AG09309 (cell line): ENCODE measurements at places on chromosomes 2 and 18.

DNA sequence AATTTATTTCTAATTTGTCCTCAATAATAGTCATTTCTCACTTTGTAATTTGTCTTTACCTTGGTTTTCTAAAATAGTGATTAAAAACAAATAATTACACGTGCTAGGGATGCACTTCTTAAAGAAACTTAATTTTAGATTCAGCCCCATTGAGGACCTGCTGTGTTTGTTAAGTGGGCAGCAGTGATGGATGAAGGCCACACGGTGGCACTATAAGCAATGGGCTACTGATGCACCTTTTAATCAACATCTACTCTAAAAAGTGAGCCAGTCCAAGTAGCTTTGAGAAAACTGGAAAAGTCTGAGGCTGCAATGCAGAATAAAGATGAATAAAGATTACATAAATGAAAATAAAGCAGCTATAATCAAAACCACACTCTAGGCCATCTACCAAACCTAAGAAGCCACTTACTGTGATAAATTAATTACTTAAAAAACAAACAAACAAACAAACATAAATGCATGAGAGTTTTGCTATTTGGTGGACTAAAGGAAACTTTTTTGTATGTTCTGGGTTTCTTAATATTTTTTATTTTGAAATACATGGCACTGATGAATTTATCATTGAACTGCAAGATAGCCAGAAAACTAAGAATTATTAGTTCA, 89.3 kb downstream of the PDE11A start:
- DNase-seq = no peak

DNA sequence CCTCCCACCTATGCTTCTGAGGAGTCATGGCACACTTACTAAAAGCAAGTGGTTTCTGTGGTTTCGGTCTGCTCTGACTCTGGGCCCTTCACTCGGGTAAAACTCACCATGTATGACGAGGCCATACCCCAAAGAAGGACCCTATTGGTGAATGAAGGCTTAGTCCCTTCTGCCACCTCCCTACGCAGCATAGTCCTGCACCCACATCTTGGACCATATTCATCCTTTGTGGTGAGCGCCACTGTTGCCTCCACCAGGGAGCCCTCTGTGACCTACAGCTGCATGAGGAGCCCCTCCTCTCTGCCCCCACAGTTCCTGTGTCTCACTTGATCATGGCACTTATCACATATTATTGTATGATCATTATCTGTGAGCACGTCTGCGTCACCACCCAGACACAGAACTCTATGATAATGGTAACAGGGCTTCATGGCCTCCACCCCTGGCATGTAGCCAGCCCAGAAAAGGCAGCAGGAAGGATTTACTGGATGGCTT, 113.3 kb downstream of the TFCP2L1 start:
- DNase-seq = no peak

DNA sequence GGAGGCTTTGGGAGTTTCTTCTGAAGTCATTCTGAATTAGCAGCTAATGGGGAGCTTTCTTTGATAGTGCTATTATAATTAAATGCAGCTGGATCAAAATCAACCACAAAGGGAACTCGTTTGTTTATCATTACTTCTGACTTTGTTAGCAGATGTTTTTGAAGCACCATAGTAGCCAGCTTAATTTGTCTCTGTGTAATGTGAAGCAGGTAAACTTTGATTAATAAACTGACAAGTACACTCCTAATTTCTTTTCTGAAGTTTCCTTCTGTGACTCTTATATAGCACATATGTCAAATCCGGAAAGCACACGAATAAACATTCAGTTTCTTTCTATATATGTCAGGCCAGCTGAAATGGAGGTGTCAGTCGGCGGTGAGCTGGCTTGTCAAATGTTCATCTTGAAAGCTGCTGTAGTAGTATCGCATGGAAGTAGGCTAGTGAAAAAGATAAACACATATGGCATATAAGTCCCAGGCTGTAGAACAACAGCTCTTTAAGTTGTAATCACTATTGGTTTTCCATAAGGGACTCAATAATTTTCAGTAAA, 451.9 kb upstream of the ZEB2 start:
- DNase-seq = no peak

DNA sequence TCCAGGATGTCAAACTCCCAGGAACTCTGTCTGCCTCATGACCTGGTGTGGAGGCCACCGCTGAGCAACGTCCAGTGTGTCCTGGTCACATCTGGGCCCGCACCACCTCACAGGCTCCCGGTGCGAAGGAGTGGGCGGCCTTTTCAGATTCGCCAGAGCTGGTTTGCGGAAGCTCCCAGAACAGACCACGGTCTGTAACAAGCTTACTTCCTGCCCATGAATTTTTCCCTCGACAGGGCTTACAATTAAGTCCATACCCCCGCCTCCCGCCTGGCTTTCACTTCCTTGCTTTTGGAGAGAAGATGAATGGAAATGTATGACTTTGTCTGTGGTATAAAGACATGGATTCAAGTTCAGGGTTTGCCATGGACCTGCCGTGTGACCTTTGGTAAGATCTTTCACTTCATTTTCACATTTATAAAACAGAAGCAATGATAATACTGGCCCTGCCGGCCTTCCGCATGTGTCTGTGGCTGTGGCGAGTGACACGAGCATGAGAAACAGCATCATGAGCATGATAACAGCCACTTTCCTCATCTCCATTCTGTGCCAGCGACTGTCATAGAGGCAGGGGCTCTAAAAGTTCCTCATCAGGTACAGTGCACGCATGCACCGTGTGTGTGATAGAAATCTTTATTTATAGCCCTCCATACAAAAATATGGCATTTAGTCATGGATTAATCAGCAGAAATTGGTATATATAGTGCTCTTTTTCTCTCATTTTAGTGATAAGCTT, 31.0 kb upstream of the KCNF1 start:
- DNase-seq = no peak

- DNase-seq = no peak
These were observed 2.9 kb downstream of the CYP26B1 start for GRCh38 chr2:72144632-72145288.

- no peak for DNase-seq
These were observed 42.1 kb downstream of the DIPK1C start for GRCh38 chr18:74414953-74415515.

- no peak for DNase-seq
These were observed 2.6 kb downstream of the CLIP4 start for GRCh38 chr2:29117636-29118303.

GRCh38 chr2:188524519-188525113, 232.9 kb downstream of the GULP1 start:
- no peak for DNase-seq

- DNase-seq = no peak
These were observed 19.1 kb upstream of the VIT start for GRCh38 chr2:36677386-36677785.

- no peak for DNase-seq
These were observed 792.7 kb downstream of the RNF144A start for GRCh38 chr2:7709907-7710306.

- no peak for DNase-seq
These were observed 17.5 kb downstream of the REEP1 start for GRCh38 chr2:86319700-86320580.

DNA sequence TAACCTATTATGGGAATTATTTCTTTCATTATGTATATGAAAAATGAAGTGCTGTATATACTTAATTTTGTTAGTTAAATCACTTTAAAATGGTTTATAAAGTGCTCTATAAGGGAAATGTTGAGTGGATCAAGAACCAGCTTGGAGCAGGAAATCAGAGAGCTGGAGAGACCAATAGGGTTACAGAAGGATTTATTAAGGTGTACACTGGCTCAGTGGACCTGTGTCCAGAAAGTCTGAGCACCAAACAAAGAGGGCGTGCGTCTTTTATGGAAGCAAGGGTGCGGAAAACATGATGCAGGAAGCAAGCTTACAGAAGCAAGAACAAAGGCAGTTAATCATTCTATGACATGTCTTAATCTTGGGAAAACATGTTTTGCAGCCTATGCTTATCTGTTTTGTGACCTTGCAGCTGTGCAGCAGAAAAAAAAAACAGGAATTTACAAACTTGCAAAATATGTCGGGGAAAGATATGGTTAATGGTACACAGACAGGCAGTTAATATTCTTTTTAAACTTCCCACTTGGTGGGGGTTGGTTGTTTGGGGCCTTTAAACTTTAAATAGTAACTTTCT, 65.2 kb upstream of the SLC35G4 start:
- DNase-seq = no peak

GRCh38 chr2:85886590-85886989, 2.2 kb downstream of the ST3GAL5 start:
- peak; percentile 93 for DNase-seq

GRCh38 chr2:97005353-97005752, 19.0 kb upstream of the FAM178B start:
- DNase-seq = no peak

DNA sequence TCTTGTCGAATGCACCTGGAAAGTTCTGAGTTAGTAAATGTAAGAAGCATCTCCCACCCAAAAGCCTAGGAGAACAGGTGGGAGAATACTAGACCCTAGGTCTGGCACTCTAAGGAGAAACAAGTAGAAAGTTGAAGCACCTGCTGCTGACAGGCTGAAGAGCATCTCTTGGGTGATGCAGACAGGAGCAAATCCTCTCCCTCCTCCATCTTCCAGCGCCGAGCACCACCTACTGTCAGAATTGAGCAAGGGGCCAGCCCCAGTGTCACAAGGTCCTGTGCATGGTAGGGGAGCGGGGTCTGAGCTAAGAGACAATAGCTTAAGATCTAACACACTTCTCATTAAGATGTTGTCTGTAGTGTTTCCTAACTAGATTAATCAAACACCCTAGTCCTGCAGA, 52.9 kb downstream of the HK2 start:
- DNase-seq = no peak

- peak; percentile 62 for DNase-seq
These were observed 252.6 kb downstream of the AGAP1 start for GRCh38 chr2:235746257-235746934.

GRCh38 chr2:167555098-167555720, 666.9 kb downstream of the XIRP2 start:
- no peak for DNase-seq

DNA sequence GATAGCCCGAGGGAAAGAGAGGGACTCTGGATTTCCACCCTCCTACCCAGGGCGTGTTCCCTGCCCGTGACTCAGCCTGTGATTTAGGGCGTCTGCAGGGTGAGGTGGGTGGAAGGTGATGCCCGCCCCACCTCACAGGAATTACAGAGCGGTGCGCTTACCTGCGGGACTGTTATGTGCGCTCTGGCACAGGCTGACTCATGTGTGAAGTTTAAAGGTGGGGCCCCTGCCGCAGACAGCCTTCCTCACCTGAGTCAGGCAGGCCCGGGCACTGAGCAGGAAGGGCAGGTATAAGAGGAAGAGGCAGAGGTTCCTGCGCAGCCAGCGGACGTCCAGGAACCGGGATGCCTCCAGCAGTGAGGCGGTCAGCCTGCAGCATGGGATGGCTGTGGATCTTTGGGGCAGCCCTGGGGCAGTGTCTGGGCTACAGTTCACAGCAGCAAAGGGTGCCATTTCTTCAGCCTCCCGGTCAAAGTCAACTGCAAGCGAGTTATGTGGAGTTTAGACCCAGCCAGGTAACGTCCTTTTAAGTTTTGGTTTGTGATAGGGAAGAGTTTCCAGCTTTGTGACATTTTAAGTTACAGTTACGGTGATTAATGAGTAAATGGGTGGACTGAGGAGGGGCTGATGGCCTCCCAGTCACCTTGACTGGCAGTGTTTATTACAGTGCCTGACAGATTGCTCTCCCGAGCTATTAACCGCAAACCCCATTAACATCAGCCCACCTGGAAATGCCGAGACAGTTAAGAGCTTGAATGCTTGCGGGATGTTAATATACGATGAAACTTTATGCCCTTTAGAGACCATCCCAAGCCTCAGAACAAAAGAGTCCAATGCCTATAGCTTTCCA, 141.6 kb upstream of the TTC39C start:
- no peak for DNase-seq

DNA sequence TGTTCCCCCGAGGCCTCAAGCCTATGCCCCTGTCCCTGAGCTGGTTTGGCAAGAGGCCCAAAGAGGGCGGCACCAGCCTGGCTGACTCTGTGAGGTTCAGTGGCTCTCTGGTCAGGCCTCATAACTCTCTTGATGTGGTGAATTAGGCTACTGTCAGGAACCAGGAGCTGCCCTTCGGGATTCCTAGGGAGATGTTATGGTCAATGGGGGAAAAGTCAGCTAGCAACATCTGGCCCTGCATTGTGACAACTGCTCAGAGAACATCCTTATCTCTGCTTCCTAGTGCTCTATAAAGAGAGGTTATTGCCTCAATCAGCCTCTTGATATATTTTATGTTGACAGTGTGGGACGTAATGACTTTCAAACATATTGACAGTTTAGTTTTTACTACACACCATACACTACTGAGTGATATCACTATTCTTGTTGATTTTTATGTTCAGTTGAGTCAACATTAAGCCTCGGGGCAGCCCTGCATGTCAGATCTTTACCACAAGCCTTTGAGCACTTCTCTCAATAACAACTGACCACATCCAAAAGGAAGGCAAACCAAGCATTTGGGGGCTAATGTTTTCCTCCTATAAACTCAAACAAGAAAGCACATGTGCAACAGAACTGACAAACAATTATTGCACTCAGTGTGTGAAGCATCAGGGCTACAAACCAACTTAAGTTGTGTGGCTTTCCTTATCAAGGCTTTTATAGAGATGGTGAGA, 448.3 kb upstream of the SLC14A2 start:
- DNase-seq = peak; percentile 71

DNA sequence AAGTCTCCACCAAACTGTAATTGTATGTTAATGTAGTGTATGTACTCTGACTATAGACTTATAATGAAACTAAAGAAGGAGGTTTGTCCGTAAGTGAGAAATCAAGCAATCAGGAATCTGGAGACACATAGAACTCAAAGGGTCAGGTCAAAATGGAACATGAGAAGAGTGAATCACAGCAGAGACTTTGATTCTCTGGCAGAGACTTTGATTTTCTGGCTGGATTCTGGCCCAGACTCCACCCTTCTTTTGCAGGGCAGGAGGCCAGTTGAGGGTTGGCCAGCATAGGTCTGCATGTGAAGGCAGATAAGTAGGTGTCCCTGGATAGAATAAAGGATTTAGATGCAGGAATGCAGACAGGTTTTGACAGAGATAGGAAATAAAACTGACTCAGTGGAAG, 11.0 kb upstream of the NCKAP5 start:
- no peak for DNase-seq

DNA sequence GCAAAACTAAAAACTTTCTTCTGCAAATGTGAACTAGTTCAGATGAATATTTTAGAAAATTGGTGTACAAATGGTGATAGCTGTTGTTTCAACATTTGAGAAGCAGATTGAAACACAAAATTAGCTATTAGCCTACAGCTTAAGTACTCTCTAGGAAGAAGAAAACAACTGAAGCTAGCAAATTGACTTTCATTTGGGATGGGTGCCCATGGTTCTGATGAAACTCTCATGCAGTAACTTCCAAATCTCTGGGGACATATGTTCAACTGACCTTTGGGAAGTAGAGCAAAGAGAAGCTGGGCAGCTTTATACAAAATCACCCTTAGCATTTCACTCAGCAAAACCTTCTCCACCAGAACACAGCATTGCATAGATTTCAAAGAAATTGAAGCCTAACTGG, 119.0 kb downstream of the GALNT13 start:
- no peak for DNase-seq

- DNase-seq = no peak
These were observed 477.8 kb downstream of the CDH2 start for GRCh38 chr18:27699137-27699536.

- DNase-seq = no peak
These were observed 36.0 kb downstream of the WDFY1 start for GRCh38 chr2:223909001-223909741.

GRCh38 chr2:161118722-161119121, 41.5 kb upstream of the TANK start:
- DNase-seq = no peak

GRCh38 chr2:217953011-217953481, 49.7 kb downstream of the TNS1 start:
- no peak for DNase-seq

GRCh38 chr2:10901160-10901939, 10.4 kb upstream of the KCNF1 start:
- DNase-seq = no peak
